ENCODE measurements at places on chromosomes 3 and 15. TPM values are rescaled to one million over a fixed set of nuclear protein-coding genes. Genes with fewer than 3 reads are reported as not detected.

- no peak for DNase-seq
Observed at GRCh38 chr3:123766193-123767008, 117.7 kb downstream of the MYLK start.

- no peak for DNase-seq
Observed at GRCh38 chr15:58931987-58932588, 1.4 kb downstream of the SLTM start.

DNA sequence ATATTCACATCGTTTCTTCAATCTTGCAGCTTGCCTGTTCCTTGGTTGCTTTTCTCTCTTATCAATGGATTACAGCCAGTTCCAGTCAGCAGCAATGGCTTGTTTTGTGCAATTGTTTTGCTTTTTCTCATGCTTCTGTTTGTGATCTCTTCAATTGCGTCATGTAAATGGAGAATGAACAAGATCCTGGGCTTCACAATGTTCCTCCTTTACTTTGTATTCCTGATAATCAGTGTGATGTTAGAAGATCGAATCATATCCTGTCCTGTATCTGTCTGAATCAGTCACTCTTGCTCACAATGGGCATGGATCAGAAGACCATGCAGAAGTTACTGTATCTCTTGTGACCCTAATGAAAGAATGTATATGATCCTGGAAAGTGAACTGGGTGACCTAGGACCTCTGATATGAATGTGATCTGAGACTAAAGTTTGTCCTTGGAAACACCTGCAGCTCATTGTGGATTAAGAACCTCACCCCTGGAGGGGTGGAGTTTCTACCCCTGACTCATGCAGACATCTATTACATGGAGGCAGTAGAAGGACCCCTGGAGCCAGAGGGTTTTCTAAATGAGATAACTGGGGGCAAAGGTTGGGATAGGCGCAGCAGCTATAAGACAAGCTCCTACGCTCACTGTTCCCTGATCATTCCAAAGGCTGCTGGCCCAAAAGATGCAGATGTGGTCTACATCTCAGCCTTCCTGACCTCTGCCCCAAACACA is 32.2 kb downstream of the SLC24A1 start:
- no peak for DNase-seq

- DNase-seq: no peak
Observed at GRCh38 chr3:187079090-187080022, 59.9 kb downstream of the RPL39L start.

GRCh38 chr3:132038198-132038825 is 3.5 kb upstream of the CPNE4 start:
- DNase-seq: no peak

DNA sequence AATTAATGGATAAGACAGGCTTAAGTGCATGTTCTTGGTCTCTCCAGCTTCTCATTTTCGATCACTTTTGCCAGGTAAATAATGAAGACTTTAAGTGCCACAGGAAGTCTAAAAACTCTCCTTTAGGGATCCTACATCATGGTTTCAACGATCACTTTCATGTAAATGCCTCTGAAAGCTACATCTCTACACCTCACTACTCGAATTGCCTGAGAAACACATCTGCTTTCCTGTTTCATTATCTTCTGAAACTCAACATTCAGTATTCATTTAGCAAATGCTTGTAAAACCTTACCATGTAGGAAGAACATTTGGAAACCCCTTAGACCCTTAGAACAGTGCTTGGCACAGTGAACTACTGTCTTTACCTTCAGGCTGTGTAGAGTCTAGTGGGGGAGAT is 16.2 kb downstream of the THAP10 start:
- no peak for DNase-seq

- peak; percentile 57 for DNase-seq
Observed at GRCh38 chr3:50600841-50601591, 10.6 kb downstream of the CISH start.

DNA sequence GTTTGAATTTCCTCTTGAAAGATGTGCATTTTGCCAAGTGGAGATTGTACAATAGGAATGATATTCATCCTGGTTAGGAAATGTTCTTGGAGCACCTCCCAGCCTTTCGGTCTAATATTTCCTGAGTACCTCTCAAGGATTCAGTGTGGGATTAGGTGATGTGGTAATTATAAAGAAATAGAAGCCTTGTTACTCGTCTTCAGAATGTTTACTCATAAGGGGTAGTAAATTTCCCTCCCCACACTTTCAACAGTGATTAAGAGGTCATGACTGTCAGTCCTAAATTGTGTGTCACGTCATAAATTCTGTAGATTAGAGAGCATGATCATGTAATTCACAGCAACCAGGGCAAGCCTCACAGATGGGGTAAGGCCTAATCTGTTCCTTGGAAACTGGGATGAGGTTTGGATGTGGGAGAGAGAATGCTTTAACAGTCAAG is 633.1 kb upstream of the TBL1XR1 start:
- no peak for DNase-seq

- DNase-seq: no peak
Observed at GRCh38 chr3:38528457-38528856, 32.3 kb downstream of the EXOG start.

- DNase-seq: no peak
Observed at GRCh38 chr3:133856316-133856715, 39.4 kb downstream of the RAB6B start.

DNA sequence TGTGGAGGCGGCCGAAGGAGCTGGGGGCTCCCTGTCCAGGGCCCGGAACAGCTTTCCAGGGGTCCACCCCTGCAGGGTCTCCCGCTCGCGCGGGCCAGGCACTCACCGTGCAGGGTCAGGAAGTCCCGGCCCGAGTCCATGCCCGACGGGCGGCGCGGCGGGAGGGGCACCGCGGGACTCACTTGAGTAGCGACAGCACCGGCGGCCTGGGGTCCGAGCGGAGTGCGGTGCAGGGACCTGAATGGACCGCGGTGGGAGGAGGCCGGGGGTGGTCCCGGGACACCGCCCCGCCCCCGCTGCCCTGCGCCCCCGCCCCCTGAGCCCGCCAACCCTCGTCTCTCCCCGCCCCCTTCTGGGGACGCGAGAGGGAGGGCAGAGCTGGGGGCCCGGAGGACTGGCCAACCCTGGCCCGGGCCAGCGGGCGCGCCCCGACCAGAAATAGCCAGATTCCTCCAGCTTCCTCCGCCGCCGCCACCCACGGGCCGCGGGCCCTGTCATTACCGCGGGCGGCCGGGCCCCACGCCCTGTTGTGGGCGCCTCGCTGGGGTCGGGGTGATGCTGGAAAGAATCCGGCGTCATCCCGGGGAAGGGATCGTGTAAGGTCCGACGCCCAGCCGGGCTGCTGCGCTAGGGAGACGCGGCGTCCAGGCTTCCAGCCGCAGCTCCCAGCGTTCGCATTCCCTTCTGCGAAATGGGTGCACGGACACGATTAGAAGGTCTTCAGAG is at the start of gene PLCD1:
Gene PLCD1, minus strand, starts transcription at position 243 of the 726 bp plus-strand sequence. Its CDS starts 103 bp downstream, at position 140.
- peak; percentile 65 for DNase-seq

GRCh38 chr3:67031986-67032385 is 33.9 kb downstream of the KBTBD8 start:
- DNase-seq: no peak

GRCh38 chr15:72833561-72833960 is 50.0 kb upstream of the ADPGK start:
- no peak for DNase-seq

DNA sequence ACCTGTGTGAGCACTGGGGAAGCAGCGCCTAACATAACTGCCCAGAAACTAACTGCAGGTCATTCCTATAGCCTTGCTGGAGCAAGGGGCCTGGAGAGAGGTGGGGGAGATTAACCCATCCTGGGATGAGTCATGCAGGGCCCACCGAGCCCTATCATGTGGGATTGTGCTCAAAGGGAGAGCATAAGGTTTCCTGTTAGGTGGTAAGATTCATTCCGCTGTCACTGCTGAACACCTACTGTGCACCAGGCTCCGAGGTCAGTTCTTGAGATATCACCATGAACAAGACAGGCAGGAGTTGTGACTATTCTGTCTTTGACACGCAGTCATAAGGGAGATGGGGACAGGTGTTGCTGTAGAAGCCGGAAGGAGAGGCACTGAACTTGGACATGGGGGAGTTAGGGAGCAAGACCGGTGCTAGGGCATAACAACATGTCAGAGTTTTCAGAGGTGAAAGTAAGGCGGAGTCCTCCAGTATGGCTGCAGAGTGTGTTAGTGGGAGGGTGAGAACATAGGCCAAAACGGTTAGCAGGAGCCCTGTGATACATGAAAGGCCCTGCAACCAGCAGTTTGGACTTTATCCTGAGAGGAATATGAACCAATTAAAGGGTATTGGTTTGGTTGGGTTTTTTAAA is 2.4 kb downstream of the SLC25A38 start:
- no peak for DNase-seq

GRCh38 chr3:109369510-109369909 is 32.2 kb upstream of the DPPA4 start:
- no peak for DNase-seq

DNA sequence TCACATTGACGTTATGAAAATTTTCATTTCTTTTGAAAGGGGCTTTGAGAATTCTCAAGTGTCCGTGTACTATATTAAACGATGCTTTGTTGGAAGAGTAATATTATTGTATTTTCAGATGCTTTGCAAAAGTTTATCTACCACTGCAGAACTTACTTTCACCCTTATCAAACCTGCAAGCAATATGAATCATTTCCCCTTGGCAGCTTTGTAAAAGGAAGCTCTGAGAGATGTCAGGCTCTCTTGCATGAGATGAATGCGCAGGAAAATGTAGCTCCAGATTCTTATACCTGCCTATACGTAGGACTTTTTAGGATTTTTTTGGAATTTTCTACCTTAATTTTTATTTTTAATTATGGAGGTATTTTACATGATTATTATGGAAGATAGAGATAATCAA is 34.5 kb downstream of the GPD1L start:
- no peak for DNase-seq

- no peak for DNase-seq
Observed at GRCh38 chr15:29672446-29672845, 149.8 kb downstream of the TJP1 start.

GRCh38 chr3:136716629-136717028 is 35.5 kb downstream of the STAG1 start:
- DNase-seq: no peak

GRCh38 chr3:108755686-108756085 is 1.5 kb downstream of the RETNLB start:
- DNase-seq: no peak

- DNase-seq: no peak
Observed at GRCh38 chr15:55564347-55565145, 23.6 kb downstream of the PYGO1 start.

DNA sequence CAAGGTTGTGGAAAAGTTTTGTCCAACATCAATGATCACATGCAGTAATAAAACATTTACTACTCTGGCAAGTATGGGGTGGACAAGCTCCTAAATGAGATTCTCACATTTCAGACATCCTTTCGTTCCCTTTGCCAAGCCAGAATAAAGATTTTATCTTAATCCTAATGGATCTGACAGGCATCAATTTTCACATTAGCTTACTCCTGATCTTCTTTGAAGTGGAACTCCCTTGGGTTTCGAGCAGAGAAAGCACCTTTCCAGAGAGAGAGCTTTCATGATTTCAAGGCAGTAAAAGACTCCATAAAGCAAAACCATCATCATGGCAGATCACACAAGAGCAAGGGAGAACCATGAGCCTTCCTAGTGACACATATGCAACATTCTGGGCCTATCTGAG is 27.3 kb upstream of the EID1 start:
- DNase-seq: no peak

DNA sequence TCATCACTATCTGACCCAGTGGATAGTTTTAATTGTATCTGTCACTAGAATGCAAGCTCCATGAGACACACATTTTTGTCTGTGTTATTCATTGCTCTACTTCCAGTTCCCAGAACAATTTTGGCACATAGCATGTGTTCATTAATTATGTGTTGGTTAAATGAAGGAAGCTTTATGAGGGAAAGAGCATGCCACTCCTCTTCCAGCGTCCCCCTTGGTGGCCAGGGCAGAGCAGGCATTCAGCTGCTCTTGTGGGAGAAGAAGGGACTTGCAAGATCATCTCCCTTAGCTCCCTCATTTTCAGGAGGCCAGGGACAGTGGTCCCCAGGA is 489 bp upstream of the GALNT15 start:
- no peak for DNase-seq

- DNase-seq: no peak
Observed at GRCh38 chr3:41638381-41638780, 323.5 kb downstream of the ULK4 start.

- DNase-seq: no peak
Observed at GRCh38 chr3:176293276-176293675, 904.0 kb downstream of the TBL1XR1 start.

DNA sequence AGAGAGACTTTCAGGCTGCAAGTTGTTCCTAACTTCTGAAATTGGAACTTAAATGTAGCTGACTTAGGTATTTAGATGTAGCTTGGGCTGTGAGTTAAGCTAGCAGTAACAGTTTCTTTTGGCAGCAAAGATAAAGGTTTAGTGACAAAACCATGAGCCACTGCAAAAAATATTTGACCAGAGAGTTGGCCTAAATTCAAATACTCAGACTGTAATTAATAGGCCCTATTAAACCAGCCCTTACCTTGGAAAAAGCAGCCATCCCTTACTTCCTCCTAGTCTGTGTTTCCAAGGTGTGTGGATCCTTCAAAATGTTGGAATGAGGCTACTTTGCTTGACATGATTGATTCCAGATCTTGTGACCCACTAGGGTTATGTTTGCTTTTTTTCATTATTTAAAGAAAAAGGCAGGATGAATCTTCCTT is 8.2 kb downstream of the TPM1 start:
- no peak for DNase-seq

Gene CCR5
- total RNA-seq: 2.6 TPM

Gene NRG4
- not detected for total RNA-seq

Gene CHRM5
- not detected for total RNA-seq

Gene KBTBD12
- not detected for total RNA-seq

Gene SELENOT
- total RNA-seq: 158 TPM

Gene ATG7
- total RNA-seq: 28.2 TPM

Gene FAM174B
- 3.9 TPM for total RNA-seq

Gene OXSR1
- total RNA-seq: 56.3 TPM

Gene RLBP1
- total RNA-seq: not detected

Gene TTLL3
- 18.8 TPM for total RNA-seq

Gene KIF15
- 21.7 TPM for total RNA-seq

Gene CASR
- not detected for total RNA-seq

All from CD8-positive, alpha-beta memory T cell (primary cell).